ENCODE measurements at places on chromosomes 12 and 14.

DNA sequence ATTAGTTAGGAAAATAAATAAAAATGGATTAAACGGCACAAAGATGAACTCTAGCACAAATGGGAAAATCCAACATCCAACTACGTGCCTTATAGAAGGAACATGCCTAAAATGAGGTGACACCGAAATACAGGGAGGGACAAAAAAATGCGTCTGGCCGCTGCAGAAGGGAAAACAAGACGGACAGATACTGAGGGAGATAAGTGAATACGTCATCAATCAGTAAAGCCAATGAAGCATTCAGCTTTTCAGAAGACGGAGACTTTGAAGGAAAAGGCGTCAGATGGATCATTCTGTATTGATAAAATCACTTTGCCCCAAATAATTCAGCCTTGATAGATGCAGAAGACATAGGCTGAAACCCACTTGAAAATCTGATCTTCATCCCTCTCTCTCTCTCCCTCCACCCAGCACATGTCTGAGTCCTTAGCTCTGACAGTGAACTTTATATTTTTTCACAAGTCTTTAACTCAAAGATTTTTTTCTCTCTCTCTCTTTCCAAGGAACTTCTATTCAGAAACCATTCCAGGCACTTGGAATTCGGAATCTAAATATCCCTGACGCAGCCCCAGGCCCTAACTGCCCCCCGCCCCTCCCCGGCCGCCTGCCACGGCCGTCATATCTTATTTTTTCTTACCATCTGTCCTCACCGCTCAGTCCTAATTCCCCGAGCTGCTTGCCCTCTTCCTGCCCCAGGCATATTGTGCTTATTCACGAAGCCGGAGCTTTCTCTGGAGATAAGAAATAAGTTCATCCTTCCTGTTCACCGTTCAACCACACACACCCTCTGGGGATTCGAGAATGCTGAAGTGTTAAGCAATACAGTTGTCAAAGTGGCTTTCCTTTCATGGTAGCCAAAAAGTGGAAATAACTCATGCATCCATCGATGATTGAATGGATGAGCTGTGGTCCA is 35.5 kb upstream of the RFLNA start:
- DNase-seq = no peak

GRCh38 chr12:92511786-92512185 is 191.0 kb upstream of the PLEKHG7 start:
- DNase-seq = no peak

DNA sequence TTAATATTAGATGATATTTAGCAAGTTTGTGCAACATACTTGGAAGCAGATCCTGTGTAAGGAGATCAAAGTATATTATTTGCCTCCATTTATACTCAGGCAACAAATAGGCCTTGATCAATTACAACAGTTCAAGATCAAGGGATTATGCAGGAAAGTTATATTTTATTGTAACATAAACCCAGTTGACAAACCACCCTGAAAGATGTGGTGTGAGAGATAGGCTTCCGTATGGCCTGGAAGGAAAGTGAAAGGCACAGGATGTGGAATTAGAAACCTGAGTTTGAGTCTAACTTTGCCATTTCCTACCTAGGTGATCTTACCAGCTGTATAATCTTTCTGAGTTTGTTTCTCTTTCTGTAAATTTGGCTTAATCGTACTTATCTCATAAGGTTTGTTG is 284.1 kb downstream of the BMP4 start:
- DNase-seq = no peak

GRCh38 chr14:88129306-88130056 is 124.5 kb downstream of the GPR65 start:
- peak; percentile 16 for DNase-seq

- peak; percentile 43 for DNase-seq
Observed at GRCh38 chr12:45343269-45344051, 127.6 kb downstream of the ANO6 start.

DNA sequence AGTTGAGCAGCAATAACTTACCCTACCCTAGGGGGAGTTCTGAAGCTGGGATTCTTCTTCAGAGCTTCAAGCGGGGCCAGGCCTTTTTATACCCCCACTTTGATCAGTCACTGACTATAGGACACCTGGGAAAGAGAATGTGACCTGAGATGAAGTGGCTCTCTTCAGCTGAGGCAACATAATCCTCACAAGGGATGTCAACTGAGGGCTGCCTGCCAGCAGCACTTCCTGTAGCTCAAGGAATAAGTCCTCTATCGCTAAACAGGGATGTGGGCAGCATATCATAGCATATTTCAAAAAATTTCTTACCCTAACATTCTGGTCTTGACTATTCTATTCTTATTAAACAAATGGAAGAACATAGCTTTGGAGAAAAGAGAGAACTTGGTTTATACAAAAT is 17.4 kb downstream of the LGALS3 start:
- DNase-seq = no peak
